Testis (tissue), 5 donors: ENCODE measurements at places on chromosomes 13 and 19.

DNA sequence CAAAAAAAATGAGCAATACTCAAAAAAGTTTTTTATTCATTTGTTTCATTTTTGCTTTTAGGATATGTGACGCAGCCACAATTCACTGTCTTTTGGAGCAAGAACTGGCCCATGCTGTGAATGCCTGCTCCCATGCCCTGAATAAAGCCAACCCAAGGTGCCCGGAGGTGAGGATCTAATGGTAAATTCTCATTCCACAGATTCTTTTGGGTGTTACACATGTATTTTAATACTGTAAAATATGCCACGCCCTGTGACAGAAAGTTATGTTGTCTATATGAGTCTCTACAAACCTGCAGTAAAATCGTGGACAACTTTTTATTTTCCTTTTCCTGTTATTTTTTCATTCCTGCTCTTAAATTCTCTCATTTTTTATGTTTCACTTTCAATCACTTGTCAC, 57.5 kb upstream of the AKAP11 start:
- DNase-seq: no peak

GRCh38 chr13:113601166-113602070, 16.9 kb downstream of the TFDP1 start:
- no peak for DNase-seq

GRCh38 chr19:52453324-52454094, at the start of gene ZNF578:
Gene ZNF578, plus strand, starts transcription at chr19:52453553. Its CDS starts 48,293 bp downstream, at chr19:52501846.
- DNase-seq: peak; percentile 94

DNA sequence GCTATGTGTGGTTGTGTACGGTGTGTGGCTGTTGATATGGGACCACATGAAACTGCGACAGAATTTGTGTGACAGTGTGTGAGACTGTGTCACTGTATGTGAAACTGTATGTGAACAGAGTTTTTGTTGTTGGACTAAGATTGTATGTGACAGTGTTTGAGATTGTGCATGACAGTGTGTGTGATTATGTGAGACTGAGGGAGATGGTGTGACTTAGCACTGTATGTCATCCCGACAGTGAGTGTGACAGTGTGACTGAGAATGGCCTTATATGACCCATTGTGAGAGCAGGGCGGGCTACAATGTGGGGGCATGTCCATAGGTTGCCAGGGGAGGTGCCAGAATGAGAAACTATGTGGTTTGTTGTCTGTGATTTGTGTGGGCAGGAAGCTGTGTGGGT, 930 bp downstream of the ZNF583 start:
- DNase-seq: no peak

GRCh38 chr13:99331881-99332293, 24.7 kb upstream of the GPR183 start:
- no peak for DNase-seq

DNA sequence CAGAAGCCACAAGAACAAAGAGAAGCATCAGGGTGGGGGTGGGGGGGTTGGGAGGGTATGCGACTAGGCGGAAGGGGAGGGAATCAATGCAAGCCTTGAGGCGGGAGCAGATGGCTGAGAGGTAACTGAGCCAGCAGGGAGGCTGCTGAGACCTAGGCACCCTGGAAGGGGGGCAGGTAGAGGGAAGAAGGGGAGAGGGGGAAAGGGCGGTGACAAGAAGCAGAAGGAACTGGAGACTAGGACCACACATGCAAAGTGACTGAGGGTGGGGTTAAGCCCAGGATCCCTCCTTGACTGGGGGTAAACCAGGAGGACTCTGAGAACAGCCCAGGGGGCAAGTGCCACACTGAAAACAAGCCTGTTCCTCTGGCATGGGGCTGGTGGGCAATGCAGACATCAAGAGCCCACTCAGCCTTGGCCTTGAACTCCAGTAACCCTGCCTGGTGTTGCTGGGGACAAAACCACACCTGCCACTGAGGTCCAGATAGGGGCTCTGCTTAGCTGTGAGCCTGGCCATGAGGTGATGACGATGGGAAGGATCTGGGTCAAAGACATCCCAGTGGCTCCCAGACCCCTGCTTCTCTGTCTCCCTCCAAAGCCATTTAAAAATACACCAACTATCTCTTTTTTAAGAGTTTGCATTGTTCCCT, 20.3 kb downstream of the OPA3 start:
- no peak for DNase-seq

GRCh38 chr13:42409075-42409474, 137.1 kb downstream of the AKAP11 start:
- DNase-seq: no peak

- no peak for DNase-seq
Observed at GRCh38 chr13:40059540-40060232, 404.2 kb downstream of the COG6 start.

DNA sequence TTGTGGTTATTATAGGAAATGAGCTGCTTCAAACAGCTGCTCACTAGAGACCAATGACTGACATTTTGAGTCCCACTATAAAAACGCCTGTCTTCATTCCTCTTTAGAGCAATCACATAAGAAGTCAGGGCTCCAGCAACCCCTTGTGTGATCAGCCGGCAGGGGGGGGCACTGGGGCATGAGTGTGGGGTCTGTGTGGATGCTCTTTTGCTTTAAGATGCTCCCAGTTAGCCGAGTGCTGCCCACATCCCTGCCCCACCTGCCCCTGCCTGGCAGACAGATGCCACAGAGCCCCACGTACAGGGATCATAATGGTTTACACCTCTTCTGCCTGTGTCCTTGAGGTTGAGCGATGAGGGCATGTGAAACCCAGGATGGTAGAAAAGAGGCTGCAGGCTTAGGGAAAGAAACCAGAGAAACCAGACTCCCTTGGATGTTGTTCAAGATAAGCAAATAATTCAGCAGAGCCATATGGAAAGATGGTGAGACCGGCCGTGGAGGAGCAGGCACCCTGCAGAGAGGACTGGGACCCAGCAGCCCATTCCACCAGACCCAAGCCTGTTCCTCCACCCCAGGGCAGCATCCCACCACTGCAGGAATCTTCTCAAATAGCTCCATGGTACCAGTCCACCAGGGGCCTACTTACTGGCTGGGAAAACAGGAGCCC, 55.4 kb downstream of the CHST8 start:
- no peak for DNase-seq

DNA sequence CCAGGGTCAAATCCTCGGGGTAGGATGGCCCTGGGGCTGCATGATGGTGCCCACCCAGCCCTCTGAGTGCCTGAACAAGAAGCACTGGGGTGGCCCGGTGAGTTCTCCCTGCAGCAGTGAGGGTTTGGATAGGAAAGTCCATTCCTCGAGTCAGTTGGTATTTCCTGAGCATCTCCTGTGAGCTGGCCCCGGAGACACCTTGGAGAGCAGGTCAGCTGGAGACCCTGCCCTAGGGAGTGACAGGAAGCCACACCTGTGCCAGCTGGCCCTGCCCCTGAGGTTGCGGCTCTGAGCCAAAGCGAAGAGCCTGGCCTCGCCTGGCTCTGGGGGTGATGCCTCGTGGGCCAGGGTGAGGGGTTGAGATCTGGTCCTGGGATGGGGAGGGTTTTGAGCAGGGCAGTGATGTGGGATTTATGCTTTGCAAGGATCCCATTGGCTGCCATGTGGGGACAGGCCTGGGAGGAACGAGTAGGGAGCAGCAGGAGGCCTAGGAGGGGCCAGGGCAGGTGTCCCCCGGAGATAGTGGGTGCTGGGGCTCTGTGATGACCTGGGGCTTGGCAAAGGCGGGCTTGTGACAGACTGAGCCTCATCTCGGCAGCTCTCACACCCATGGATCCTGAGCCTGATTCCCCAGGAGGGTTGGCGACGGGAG, 16.0 kb downstream of the CRTC1 start:
- DNase-seq: no peak

- DNase-seq: no peak
Observed at GRCh38 chr19:51507192-51507591, 5.6 kb upstream of the SIGLEC12 start.

- no peak for DNase-seq
Observed at GRCh38 chr19:42093926-42094325, 18.0 kb downstream of the ZNF574 start.

- no peak for DNase-seq
Observed at GRCh38 chr13:34608331-34608730, 333.7 kb upstream of the NBEA start.

GRCh38 chr19:1975162-1975480, 34.1 kb downstream of the CSNK1G2 start:
- no peak for DNase-seq

DNA sequence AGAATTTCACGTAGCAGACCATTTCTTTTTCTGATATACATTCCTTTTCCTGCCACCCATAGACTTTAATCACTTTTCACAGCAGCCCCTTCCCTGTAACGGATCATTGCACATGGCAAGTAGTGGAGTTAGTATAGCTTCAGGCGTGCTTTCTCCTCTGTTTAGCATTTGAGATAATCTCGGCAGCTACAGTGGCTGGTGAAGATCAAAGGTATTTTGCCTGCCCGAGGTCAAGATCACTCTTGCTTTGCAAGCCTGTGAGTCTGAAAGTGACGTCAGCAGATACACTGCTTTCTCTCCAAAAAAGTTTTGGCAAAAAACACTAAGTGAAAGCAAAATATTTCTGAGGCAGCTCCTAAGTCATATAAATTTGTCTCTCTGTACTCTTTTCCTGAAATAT, 260.0 kb downstream of the NDFIP2 start:
- DNase-seq: peak; percentile 16

DNA sequence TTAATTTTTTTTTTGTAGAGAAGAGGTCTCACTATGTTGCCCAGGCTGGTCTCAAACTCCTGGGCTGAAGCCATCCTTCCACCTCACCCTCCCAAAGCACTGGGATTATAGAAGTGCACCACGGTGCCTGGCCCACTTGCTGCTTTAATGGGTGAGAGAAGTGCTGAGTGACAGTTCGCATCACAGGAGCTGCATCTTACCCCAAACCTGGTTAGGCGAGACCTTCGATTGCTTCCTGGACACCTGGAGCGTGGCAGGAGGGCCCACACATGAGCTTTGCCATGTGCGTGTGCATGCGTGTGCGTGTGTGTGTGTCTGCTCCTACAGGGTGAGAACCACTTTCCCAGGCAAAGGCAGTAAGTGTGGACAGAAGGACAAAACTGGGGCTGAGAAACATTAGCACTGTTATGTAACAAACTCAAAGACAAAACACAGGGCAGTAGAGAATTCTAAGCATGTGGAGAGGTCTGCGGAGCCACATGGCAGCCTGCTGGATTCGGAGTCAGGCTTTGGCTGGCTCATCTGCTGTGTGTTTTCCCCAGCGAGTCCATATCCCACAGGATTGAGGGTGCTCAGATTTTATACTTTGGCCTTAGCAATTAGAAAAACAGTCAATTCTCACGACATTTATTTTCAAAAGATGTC, 11.7 kb upstream of the MTIF3 start:
- no peak for DNase-seq

- DNase-seq: no peak
Observed at GRCh38 chr19:48458016-48458415, 2.6 kb downstream of the KCNJ14 start.

GRCh38 chr19:42134535-42135070, 2.4 kb upstream of the POU2F2 start:
- DNase-seq: no peak

- no peak for DNase-seq
Observed at GRCh38 chr13:33435207-33435606, 149.7 kb upstream of the STARD13 start.

- DNase-seq: no peak
Observed at GRCh38 chr13:33032037-33032625, 15.9 kb downstream of the KL start.

- DNase-seq: no peak
Observed at GRCh38 chr13:104979281-104980030, 1556.0 kb downstream of the EFNB2 start.
